ENCODE measurements at places on chromosomes 13 and 19.

- DNase-seq, result no peak
Measured at GRCh38 chr13:46134961-46135522, 30.2 kb upstream of the CPB2 start.

DNA sequence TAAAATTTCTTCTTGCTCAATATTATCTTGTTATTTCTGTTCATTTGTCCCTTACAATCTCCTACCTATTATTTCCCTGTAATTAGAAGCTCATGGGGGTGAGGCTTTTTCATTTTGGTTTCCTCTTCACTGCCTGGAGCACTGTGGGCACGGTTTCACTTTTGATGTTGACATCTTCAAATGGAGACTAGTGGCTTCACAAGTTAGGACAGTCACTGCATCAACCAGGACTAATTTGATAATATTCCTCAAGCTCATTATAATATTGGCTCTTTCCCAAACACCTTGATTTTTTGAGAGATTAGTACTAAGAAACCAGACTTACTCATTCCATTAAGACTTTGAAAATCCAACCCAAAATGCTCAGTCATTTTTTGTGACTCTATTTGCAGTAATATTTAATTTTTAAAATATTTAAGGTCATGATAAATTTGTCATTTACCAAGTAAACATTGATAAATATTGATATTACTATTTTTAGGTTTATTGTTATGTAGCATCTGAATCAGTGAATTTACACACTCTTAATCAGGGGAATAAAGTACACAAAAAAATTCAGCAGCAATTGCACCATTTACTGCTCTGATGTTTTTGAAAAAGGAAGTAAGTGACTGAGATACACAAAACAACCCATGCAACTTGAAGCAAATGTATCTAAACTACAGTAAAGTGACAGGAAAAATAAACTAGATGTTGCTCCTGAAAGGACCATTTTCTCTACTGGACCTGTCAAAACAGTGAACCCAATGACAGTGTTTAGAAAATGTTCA lies 28.8 kb upstream of the RCBTB2 start:
- DNase-seq, result no peak

DNA sequence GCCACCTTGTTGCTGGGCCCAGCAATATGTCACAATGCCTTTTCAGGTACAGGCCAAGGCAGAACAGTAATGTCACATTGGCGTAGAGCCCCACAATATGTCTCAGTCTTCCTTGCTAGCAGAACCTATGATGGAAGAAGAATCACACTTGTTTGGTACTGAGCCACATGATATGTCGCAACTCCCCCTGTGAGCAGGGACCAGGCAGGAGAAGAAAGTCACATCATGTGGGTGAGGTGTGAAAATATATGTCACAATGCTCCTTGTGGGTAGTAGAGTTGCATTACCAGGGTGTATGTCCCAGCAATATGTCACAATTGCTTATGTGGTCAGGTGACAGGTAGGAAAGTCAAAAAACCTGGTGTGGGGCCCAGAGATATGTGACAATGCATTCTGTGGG lies 7.1 kb upstream of the ZNF91 start:
- peak; percentile 28 for DNase-seq

DNA sequence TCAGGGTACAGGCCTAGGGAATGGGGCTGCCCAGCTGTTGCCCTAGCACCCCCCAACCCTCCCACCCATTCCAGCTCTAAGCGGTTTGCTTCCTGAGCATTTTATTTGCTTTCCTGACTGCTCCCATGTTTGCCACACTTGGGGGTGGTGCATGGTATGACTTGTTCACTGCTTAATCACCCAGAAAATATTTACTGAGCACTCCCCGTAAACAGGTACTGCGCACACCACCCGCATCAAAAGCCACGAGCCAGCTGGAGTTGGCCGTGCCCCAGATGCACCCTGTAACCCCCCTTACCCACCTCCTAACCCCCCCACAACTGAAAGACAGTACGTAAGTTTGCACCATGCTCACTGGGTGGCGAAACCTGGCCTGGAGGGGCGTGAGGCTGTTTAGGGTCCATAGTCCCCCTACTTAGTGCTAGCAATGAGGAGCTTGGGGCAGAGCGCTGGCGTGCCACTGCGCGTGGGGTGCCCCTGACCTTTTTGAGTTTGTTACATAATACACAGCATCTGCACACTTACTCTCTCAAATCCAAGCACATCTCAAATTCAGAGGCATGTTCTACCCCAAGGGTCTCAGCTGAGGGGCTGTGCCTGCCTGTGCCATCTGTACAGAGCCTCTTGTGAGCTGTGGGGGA lies 29.8 kb downstream of the DPF1 start:
- DNase-seq, result no peak

DNA sequence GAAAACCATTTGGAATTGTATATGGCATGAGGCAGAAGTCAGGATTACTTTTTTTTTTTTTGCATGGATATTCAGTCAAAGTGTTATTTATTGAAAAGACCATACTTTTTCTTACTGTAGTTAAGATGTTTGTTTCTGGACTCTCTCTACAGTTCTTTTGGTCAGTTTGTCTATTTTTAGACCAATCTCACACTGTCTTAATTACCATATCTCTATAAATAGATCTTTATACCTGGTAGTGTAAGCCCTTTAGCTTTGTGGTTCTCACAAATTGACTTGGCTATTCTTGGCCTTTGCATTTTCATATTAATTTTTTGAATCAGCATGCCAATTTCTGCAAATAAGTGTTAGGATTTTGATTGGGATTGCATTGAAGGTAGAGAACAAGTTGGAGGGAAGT lies 96.8 kb downstream of the MAB21L1 start:
- no peak for DNase-seq

- no peak for DNase-seq
Measured at GRCh38 chr19:51727349-51727880, 3.6 kb upstream of the HAS1 start.

Measured in stimulated activated CD8-positive, alpha-beta memory T cell treated with anti-CD3 and anti-CD28 coated beads, Interleukin-4, amount 100 ng/mL, for 48 hours (primary cell).